ENCODE measurements at places on chromosomes 6 and 20.
A peak's percentile ranks its signal among the peaks of the same experiment; 100 is the strongest.

GRCh38 chr20:15992564-15992963 lies 580.7 kb downstream of the KIF16B start:
- no peak for DNase-seq

GRCh38 chr6:140040396-140040795 lies 665.9 kb upstream of the CITED2 start:
- no peak for DNase-seq

DNA sequence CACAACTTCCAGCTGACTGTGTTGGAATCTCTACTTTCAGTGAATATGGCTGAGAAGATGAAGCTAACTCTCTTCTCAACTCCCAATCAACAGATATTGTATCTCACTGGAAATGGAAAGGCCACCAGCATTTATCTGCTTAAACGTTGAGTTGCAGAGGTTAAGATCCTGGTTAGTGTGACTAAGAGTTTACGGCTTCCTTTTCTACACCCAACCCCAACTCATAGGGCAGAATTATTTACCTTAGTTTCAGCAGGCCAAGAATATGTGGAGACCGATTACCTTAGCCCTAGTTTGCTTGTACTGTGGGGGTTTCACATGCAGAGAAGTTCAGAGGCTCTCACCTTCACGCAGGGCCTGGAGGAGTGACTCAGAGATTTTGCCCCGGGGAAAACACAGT lies 1026.6 kb downstream of the EYS start:
- no peak for DNase-seq

GRCh38 chr6:145309842-145310535 lies 425.3 kb downstream of the EPM2A start:
- DNase-seq: no peak

DNA sequence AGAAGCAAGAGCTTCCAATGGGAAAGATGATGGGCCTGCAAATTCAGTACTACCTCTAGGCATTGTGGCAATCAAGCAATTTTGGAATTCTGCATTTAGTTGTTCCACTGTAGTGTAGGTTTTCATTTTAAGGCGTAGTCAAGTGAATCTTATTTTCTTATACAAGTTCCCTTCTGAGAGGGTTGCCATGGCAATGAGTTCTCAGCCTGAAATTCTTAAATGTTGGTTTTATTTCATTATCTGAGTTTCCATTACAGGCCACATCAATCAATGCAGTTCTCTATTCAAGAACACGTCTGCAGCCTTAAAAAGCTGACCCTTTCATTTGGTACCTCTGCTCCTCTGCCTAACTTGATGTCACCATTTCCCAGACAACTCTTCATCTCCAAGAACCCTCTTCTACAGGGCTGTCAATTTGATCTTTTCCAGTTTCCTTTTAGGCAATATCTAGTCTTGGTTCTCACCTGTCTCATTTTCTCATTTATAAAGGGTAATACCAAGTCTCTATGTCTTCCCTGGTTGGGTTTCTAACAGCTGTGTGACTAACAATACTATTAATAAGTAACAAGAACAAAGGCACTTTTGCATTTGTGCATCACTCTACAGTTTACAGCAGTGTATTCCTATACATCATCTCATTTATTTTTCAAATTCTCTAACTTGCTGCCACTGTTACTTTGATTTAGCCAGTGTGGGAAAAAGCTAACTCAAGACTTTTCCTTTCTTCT lies 898.2 kb upstream of the FLRT3 start:
- no peak for DNase-seq

DNA sequence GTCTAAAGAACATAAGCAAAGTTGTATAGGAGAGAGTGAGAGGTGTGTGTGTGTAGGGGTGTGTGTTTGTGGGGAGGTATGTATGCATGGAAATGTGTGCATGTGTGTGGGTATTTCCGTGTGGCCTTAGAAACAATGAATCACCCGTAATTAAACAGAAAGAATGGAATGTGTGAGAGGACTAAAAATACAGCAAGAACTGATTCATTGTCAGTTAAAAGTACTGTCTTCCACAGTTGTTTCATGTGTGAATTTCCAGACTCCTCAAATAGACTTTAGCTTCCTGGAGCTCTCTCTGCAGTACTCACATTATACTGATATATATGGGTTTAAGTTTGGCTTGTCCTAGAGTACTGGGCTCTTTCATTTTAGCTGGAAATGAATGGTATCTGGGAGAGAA lies 145.7 kb downstream of the RIMS1 start:
- no peak for DNase-seq

GRCh38 chr20:59268870-59269269 lies 31.5 kb upstream of the EDN3 start:
- DNase-seq: no peak

- DNase-seq: no peak
These were observed 73.2 kb downstream of the ROS1 start for GRCh38 chr6:117352466-117353081.

- peak; percentile 34 for DNase-seq
These were observed 59.5 kb downstream of the TRIM38 start for GRCh38 chr6:26022132-26022472.

DNA sequence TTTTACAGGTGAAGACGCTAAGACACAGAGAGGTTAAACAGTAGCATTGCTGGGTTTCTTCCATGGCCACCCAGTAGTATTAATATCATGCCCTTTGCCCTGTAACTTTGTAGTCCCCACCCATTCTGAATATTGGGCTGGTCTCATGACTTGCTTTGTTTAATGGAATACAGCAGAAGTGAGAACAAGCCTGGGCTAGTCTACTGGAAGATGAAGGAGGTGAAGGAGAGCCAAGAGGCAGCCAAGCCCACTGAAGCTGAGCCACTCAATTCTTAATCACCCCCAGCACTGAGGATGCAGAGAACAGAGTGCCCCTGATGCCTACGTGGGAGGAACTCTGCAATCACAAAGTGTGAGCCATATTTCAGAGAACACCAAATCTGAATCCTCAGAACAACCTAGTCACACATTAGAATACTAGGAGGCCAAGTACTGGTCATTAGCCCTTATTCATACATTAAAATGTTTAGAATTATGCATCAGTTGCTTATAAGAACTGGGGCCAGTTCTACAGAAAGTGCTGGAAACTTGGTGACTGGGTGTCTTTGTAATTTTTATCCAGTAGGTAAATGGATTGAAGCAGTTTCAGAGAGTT lies 270.1 kb upstream of the PRND start:
- no peak for DNase-seq

- DNase-seq: no peak
These were observed 1586.7 kb downstream of the HACE1 start for GRCh38 chr6:103273048-103273447.

DNA sequence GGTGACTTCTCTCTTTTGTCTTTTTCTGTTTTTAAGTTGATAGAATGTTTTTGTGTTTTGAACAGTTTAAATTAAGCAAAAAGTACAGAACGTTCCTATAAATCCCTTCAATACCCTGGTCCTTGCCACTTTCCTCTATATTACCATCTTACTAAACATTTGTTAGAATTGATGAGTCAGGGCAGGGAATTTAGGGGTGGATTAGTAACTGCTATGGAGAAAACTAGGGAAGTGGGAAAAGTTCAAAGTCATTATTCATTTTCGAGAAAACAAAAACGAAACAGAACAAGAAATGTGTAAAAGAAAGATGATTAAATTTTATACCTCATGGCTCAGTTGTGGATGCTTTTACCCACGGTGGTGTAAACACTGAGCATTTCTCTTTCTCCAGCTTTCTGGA lies 240.4 kb upstream of the SULF2 start:
- DNase-seq: no peak

GRCh38 chr6:167501831-167502385 lies 177.0 kb downstream of the TTLL2 start:
- no peak for DNase-seq

DNA sequence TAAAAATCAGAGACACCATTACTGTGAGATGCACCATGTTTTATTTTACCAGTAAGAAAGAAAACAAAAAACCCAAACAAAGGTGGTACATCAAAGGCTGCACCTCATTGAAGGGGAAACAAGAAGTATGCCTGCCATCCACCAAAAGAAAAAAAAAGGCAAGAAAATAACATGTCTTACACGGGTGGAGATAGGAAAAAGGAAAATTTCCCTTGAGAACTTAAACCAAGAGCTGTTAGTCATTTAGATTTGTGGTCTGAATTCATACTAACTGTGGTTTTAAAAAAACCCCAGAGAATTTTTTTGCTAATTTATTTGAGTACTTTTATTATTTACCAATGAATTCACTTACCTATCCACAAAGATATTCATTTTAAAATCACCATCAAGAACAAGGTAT lies 144.0 kb downstream of the LRRC1 start:
- no peak for DNase-seq

DNA sequence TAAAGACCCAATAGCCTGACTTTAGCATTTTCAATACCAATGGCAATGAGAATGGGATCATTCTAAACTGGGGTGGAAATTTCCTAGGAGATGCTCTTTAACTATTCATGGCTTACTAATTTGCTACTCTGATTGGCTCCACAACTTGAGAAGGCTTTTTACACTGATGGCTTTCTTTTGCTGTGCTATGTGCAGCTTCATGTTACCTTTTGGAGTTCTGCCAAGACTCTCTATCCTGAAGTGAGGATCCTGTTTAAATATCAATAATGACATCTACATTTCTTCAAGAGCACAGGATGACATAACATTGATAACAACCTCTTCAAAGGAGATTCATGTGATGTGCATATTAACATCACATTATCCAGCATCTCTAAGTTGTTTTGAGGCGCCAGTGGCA lies 43.4 kb upstream of the SIRPG start:
- DNase-seq: no peak

DNA sequence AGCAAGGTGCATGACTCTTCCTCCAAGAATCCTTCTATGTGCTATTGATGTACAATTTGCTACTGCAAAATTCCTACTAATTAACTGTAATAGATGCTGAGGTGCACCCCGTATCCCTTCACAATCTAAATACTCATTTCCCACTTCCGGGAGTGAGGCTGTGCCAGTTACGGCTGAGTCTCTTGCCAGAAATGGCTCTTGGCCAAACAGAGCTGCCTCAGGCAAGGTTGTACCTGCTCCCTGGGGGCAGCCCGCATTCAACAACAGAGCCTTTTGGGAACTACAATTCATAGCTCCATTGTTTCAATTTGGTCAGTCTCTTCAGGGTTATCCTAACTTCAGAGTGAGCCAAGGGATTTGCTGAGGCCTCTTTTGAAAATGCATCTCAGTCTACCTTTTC lies 789.8 kb upstream of the MAP3K7 start:
- no peak for DNase-seq

All from amygdala (tissue), 56 donors.